Left ventricle myocardium inferior (tissue), 1 donor: ENCODE measurements at places on chromosomes 5 and 9. TPM values are rescaled to one million over a fixed set of nuclear protein-coding genes. Genes with fewer than 3 reads are reported as not detected.

Gene F2RL2
- 0.22 TPM for total RNA-seq

Gene ANKRD31
- total RNA-seq = 0.11 TPM

Gene IFNA2
- not detected for total RNA-seq

Gene IFNB1
- total RNA-seq = not detected

DNA sequence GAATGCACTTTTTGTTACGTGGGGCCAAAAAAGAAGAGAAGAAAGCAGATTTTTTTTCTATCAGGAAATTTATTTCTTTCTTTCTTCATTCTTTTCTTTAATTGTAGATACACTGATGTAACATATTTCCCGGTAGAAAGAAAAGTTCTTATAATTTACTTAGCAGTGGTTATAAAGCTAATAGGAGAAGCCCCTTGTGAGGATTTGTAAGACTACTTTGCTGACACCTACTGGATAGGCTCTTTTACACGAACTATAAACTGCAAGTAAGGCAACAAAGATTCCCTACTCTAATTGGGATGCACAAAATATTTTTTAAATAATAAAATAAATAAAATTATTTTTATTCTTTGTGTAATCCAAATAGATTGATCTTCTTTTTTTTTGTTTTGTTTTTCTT lies 284.4 kb downstream of the DNAH5 start:
- no peak overlapping the region for H3K27ac ChIP-seq
- no peaks in the 10 kb centered on the region for H3K27me3 ChIP-seq
- no peak for DNase-seq

- H3K27me3 ChIP-seq = no peaks in the 10 kb centered on the region
- H3K4me3 ChIP-seq = no peak overlapping the region
- no peaks in the 10 kb centered on the region for H3K36me3 ChIP-seq
- H3K4me1 ChIP-seq = no peaks in the 10 kb centered on the region
- no peak overlapping the region for H3K27ac ChIP-seq
Measured at GRCh38 chr5:62985749-62986148, 407.1 kb downstream of the LRRC70 start.

DNA sequence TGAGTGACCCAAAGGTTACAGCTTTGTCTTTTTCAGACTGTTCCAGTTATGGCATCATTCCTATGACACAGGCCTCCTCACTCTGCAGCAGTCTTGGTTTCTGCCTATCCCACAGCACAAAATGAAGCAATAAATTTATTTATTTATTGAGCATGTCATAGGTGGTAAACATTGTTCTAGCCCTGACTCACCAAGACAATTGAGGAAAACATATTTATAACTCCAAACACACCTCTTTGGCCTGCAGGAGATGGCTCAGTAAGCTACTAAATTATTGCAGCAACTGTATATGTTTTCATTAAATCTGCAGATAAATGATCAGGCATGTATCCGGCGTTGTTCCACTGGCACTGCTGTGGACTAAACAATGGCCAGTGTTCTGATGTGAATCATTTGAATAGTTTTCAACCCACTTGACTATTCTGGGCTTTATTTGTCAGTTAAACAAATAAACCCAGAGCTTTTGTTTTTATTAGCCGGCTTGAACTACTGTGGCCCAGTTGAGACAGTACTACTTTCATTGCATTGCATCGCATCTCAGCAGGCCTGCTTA lies 83.2 kb downstream of the FOXD1 start:
- H3K27ac ChIP-seq = no peak overlapping the region
- no peaks in the 10 kb centered on the region for H3K36me3 ChIP-seq
- no peaks in the 10 kb centered on the region for H3K4me1 ChIP-seq
- H3K27me3 ChIP-seq = peaks cover 82% of the 10 kb centered on the region

DNA sequence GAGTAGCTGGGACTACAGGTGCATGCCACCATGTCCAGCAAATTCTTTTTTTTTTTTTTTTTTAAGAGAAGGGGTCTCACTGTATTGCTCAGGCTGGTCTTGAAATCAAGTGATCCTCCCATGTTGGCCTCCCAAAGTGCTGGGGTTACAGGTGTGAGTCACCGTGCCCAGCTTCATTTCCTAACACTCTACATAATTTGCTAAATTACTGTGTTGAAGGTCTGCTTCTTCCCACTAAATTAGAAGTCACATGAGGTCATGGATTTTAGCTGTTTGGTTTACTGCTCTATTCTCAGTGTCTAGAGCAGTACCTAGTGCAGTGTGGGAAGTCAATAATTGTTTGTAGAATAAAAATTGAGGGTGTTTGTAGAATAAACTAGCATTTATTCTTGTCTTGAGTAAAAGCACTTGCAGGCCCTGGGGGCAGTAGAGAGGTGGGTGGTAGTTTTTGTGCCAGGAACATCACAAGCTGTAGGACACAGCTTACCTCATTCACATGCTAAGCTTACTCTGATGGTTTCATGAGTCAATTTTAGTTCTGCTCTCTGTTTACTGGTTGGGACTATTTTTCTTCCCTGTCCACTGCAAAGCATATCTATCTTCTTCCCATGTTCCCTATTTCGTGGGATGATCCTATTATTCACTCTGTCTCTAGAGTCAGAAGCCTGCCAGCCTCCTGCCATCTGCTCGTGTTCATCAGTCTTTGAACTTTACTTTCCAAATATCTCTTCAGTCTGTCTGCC lies 7.0 kb downstream of the TEX48 start:
- no peak for DNase-seq
- H3K4me1 ChIP-seq = no peaks in the 10 kb centered on the region
- H3K27me3 ChIP-seq = peaks cover 74% of the 10 kb centered on the region
- no peaks in the 10 kb centered on the region for H3K36me3 ChIP-seq

- no peaks in the 10 kb centered on the region for H3K27me3 ChIP-seq
- DNase-seq = peak; percentile 70
- peak overlapping the region; percentile 90 for H3K27ac ChIP-seq
- no peaks in the 10 kb centered on the region for H3K36me3 ChIP-seq
- H3K4me3 ChIP-seq = no peak overlapping the region
Measured at GRCh38 chr5:172583931-172584511, 57.0 kb upstream of the NEURL1B start.

GRCh38 chr9:20553558-20554149 lies 68.6 kb downstream of the MLLT3 start:
- no peak overlapping the region for H3K27ac ChIP-seq
- H3K4me1 ChIP-seq = peaks cover 66% of the 10 kb centered on the region
- H3K27me3 ChIP-seq = no peaks in the 10 kb centered on the region
- H3K4me3 ChIP-seq = no peak overlapping the region
- no peaks in the 10 kb centered on the region for H3K36me3 ChIP-seq
- no peak for DNase-seq

- no peak overlapping the region for H3K27ac ChIP-seq
- H3K27me3 ChIP-seq = no peaks in the 10 kb centered on the region
- H3K4me1 ChIP-seq = no peaks in the 10 kb centered on the region
- DNase-seq = no peak
- H3K36me3 ChIP-seq = peaks cover 79% of the 10 kb centered on the region
Measured at GRCh38 chr9:32487981-32488380, 38.0 kb downstream of the RIGI start.

GRCh38 chr9:133874060-133874657 lies 118.0 kb downstream of the VAV2 start:
- DNase-seq = no peak
- no peaks in the 10 kb centered on the region for H3K36me3 ChIP-seq
- no peak overlapping the region for H3K4me3 ChIP-seq

DNA sequence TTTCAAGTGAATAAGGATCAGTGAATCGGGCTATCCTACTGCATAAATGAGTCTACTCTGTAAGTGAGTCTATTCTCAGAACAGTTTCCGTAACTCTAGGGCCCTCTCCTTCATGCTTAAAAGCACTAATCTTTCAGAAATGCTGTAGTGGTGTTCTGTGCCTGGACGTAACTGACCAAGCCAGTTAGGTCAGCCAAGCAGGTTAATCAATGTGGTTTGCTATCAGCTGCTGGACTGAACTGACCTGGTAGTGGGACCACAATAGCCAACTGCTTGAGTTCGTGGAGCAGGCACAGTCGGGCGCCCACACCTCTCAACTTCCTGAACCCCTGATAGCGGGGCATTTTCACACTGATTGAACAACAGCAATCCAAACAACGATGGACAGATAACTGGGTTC lies 6.8 kb downstream of the SLC1A3 start:
- H3K27ac ChIP-seq = peak overlapping the region; percentile 83
- H3K27me3 ChIP-seq = no peaks in the 10 kb centered on the region
- no peak for DNase-seq
- H3K4me3 ChIP-seq = no peak overlapping the region

- no peak for DNase-seq
- H3K4me1 ChIP-seq = peaks cover 99% of the 10 kb centered on the region
- H3K36me3 ChIP-seq = no peaks in the 10 kb centered on the region
- peak overlapping the region; percentile 99 for H3K27ac ChIP-seq
Measured at GRCh38 chr5:132428484-132429462, 59.3 kb downstream of the SLC22A5 start.

DNA sequence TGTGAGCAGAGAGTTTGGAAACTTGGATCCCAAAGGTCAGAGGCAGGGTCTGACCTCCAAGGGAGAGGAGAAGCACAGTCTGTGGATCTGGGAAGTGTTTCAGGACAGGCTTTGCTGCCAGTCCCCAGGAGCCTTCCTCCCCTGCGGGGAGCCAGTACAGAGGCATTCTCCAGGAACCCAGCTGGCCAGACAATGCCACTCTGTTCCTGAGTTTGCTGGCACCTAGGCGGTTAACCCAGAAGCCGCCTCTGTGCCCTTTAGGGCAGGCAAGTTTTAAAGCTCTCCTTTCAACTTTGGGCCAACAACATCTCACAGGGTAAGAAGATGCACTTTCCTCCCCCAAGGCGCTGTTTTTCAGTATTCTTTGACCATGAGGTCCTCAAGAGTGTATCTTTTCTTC lies 37.0 kb upstream of the FGF1 start:
- H3K27ac ChIP-seq = peak overlapping the region; percentile 10
- H3K4me1 ChIP-seq = peaks cover 39% of the 10 kb centered on the region
- no peak for DNase-seq

GRCh38 chr9:102178811-102179210 lies 440.4 kb upstream of the GRIN3A start:
- DNase-seq = no peak
- H3K27me3 ChIP-seq = no peaks in the 10 kb centered on the region
- H3K36me3 ChIP-seq = no peaks in the 10 kb centered on the region
- H3K4me1 ChIP-seq = no peaks in the 10 kb centered on the region
